ENCODE measurements at places on chromosomes 7 and 10. TPM values are rescaled to one million over a fixed set of nuclear protein-coding genes. Genes with fewer than 3 reads are reported as not detected.

Gene CPVL
- polyA plus RNA-seq, result 14.2 TPM

Gene FKBP6
- polyA plus RNA-seq, result 0.39 TPM

Gene DNAJC2
- 28.9 TPM for polyA plus RNA-seq

Gene TRIL
- 66.0 TPM for polyA plus RNA-seq

Gene FAM221A
- polyA plus RNA-seq, result 20.6 TPM

Gene PITRM1
- polyA plus RNA-seq, result 97.5 TPM

Gene AVL9
- 31.3 TPM for polyA plus RNA-seq

Gene VSTM2A
- polyA plus RNA-seq, result 123 TPM

Gene TPST1
- polyA plus RNA-seq, result 47.9 TPM

Gene NEBL
- polyA plus RNA-seq, result 28.8 TPM

Gene TLX1
- polyA plus RNA-seq, result not detected

Gene KCNMA1
- 39.8 TPM for polyA plus RNA-seq

Gene TUBB8
- polyA plus RNA-seq, result 0.43 TPM

Gene MBLAC1
- 5.2 TPM for polyA plus RNA-seq

Gene CFAP46
- 12.2 TPM for polyA plus RNA-seq

Gene NPY
- polyA plus RNA-seq, result 93.2 TPM

Gene BHLHA15
- 3.2 TPM for polyA plus RNA-seq

Gene PTPRN2
- 67.6 TPM for polyA plus RNA-seq

Gene IDI2
- polyA plus RNA-seq, result not detected

Gene CCDC126
- polyA plus RNA-seq, result 14.5 TPM

Gene MKX
- polyA plus RNA-seq, result 3.1 TPM

Gene TAS2R41
- polyA plus RNA-seq, result not detected

Gene SCIN
- polyA plus RNA-seq, result 17.0 TPM

Gene UPK3BL1
- 11.3 TPM for polyA plus RNA-seq
